ENCODE measurements at places on chromosomes 5 and 9.

- DNase-seq: no peak
These were observed 35.0 kb downstream of the RANBP17 start for GRCh38 chr5:170896779-170897178.

DNA sequence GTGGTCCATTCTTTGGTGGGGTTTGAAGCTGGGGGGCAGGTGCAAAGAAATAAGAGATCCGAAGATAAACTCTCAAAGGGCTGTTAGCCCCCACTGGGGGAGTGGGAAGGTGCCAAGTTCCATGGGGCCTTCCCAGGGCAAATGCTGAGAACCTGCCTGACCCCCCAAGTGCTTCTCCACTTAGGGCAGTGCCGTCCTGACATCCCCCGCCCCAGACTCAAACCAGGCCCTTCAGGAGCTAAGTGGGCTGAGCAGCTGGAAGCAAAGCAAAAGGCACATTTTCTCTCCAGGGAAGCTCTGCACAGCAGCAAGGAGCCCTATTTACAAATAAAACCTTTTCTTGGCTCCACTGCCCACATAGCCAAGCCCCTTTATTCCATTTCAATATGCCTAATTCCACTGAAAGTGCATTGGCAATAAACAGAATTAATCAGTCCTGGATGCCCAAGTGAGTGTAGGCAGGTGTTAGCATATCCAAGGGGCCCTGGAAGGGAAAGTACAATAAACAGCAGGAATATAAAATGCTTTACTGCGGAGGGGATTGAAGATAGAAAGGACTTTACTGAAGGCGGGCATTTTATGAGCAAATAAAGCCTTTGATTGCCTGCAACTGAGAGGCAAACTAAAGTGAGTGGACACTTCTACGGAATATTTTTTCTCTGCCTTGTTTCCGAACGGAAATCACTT lies 44.6 kb downstream of the WHRN start:
- DNase-seq: no peak

- no peak for DNase-seq
These were observed 211.9 kb downstream of the MEF2C start for GRCh38 chr5:88671106-88671504.

DNA sequence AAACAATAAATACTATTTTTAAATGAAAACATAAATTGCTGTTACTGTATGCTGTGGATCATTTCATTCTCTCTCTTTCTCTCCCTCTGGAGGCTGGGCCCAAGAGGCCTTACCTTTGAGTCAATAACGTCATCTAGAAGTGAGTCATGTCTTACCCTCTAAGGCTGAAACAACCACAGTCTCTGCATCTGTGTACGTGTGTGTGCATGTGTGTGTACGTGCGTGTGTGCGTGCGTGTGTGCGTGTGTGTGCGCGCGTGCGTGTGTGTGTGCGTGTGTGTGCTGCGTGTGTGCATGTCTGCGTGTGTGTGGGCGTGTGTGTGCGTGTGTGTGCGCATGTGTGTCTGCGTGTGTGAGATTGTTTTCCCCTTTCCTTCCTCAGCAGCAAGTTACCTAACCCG lies 13.6 kb upstream of the IL17B start:
- DNase-seq: no peak

- DNase-seq: no peak
These were observed 44.3 kb upstream of the SLC12A7 start for GRCh38 chr5:1156033-1156753.

GRCh38 chr5:103375350-103375749 lies 116.8 kb downstream of the MACIR start:
- no peak for DNase-seq

GRCh38 chr5:35384658-35385057 lies 154.4 kb upstream of the PRLR start:
- DNase-seq: no peak

DNA sequence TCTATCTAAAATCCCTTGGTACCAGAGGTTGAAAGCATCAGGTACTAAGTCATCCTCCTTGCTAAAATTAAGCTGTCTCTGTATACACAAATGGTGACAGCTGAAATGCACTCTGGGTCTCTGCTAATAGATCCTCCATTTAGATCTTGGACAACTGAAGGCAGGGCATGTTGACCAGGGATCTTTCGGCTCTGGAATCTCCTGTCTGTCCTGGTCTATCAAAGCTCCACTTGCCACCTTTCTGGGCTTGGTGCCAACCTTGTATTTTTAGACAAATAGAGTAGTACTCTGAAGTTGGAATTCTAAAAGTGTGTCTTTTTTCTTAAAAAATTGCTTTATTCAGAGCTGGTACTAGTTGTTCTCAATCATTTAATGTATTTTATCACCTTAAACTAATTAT lies 135.2 kb upstream of the HMHB1 start:
- no peak for DNase-seq

GRCh38 chr5:94361161-94361560 lies 257.2 kb downstream of the KIAA0825 start:
- no peak for DNase-seq

DNA sequence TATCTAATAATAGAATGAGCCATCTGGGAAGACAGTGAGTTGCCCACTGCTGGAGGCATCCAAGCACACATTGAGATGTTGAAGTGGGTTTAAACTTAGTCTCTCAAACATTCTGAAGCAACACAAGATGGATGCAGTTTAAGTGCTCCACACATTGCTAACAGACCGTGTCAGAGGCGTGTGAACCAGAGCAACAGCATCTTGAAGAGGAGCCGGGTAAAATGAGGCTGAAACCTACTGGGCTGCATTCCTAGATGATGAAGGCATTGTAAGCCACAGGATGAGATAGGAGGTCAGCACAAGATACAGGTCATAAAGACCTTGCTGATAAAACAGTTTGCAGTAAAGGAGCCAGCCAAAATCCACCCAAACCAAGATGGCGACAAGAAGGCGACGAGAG lies 73.5 kb upstream of the TMEM215 start:
- no peak for DNase-seq

DNA sequence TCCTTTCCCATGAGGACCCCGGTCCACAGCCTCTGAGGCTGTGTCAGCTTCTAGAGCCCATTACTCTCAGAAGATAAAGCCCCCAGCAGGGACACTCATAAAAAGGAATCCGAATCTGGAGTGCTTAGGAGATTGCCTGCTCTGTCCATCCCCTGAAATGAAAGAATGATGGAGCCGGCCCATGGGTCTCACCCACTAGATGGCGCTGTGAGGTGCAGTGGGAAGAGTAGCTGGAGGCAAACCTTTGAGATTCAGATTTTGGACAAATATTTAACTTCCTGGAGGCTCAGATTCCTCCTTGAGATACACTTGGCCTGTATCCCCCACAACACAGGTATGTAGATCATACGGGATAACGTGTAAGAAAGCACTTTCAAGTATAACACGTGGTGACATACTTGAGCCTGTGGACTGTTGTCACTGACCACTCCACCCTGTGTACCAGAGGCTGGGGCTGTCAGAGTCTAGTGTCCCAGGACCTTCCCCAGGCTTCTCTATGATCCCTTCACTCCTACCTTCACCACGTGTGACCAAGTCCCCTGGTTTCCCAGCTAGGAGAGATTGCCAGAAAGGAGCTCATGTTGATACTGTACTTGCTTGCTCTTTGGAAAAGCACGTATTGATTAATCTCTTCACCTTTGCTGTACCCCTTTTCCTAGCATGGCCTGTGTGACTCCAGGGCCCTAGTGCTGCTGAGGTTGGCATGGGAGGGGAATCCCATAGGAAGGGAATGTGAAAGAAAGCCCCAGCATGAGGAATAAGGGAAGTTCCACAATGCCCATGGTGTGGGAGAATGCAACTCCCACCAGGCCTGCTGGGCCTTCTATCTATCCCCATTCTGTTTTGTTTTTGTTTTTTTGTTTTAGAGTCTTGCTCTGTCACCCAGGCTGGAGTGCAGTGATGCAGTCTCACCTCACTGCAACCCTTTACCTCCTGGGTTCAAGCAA lies 32.1 kb downstream of the TRMO start:
- DNase-seq: peak; percentile 47

GRCh38 chr9:127903557-127904475 lies 4.4 kb upstream of the ST6GALNAC6 start:
- DNase-seq: no peak
